ENCODE measurements at places on chromosomes 6 and 20.

DNA sequence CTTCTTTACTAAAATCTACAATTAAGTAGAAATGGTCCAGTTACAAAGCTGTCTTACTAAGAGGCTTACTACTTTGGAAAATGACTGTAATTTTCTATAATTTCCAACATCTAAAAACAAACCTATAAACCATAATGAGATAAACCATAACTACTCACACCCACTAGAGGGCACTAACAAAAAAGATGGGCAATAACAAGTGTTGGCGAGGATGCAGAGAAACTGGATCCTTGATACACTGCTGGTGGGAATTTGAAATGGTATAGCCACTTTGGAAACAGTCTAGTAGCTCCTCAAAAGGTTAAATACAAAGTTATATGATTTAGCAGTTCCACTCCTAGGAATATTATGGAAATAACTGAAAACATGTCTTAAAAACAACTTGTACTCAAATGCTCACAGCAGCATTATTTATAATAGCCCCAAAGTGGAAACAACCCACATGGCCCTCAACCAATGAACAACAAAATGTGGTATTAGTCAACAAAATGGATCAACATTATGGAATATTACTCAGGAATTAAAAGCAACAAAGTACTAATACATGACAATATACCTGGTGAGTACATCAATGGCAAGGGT, 50.6 kb downstream of the GJA10 start:
- H3K36me3 ChIP-seq = no peaks in the 10 kb centered on the region
- no peaks in the 10 kb centered on the region for H3K4me1 ChIP-seq
- H3K4me3 ChIP-seq = no peak overlapping the region

GRCh38 chr6:13049666-13050254, 278.6 kb downstream of the TBC1D7 start:
- H3K36me3 ChIP-seq = no peaks in the 10 kb centered on the region
- no peaks in the 10 kb centered on the region for H3K4me1 ChIP-seq
- no peak overlapping the region for H3K4me3 ChIP-seq
- no peaks in the 10 kb centered on the region for H3K27me3 ChIP-seq
- H3K27ac ChIP-seq = no peak overlapping the region

- peaks cover 2% of the 10 kb centered on the region for H3K36me3 ChIP-seq
- no peaks in the 10 kb centered on the region for H3K4me1 ChIP-seq
- DNase-seq = no peak
- no peak overlapping the region for H3K4me3 ChIP-seq
Measured at GRCh38 chr6:106243261-106243660, 82.3 kb downstream of the ATG5 start.

GRCh38 chr6:7542065-7542873, 798 bp downstream of the DSP start:
- peaks cover 13% of the 10 kb centered on the region for H3K27me3 ChIP-seq

GRCh38 chr6:14259594-14260152, 142.1 kb downstream of the CD83 start:
- no peaks in the 10 kb centered on the region for H3K36me3 ChIP-seq
- H3K4me1 ChIP-seq = no peaks in the 10 kb centered on the region
- no peak overlapping the region for H3K27ac ChIP-seq
- no peak for DNase-seq
- H3K4me3 ChIP-seq = no peak overlapping the region

DNA sequence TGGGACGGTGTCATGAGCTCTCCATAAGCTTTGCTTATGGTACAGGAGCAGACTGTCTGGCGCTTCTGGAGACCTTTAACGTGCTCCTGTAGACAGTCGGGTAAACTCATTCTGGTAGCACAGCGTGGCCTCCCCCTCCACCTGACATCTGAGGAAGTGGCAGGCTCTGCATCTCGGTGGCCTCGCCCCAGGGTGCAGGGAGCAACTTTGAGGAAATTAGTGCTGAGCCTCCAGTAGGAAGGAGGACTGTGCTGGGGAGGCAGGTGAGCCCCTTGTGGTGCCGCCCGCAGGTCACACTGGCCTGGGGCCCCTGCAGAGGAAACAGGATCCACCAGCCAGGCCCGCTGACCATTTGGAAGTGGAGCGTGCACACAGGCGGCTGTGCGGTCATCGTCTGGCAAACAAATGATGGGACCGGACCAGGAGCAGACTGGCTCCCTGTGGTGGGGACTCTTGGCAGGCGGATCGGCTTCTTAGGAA, 57.9 kb downstream of the SYNJ2 start:
- H3K36me3 ChIP-seq = no peaks in the 10 kb centered on the region
- no peaks in the 10 kb centered on the region for H3K27me3 ChIP-seq
- no peak for DNase-seq
- H3K27ac ChIP-seq = no peak overlapping the region
- H3K4me3 ChIP-seq = no peak overlapping the region

GRCh38 chr20:48769069-48769983, 58.5 kb downstream of the PREX1 start:
- H3K4me1 ChIP-seq = no peaks in the 10 kb centered on the region
- peak overlapping the region; percentile 40 for H3K27ac ChIP-seq
- no peak overlapping the region for H3K4me3 ChIP-seq
- no peaks in the 10 kb centered on the region for H3K27me3 ChIP-seq

- no peak for DNase-seq
- no peak overlapping the region for H3K27ac ChIP-seq
- no peaks in the 10 kb centered on the region for H3K4me1 ChIP-seq
Measured at GRCh38 chr20:44098256-44098630, 88.7 kb downstream of the JPH2 start.

GRCh38 chr6:6725468-6726209, 137.1 kb downstream of the LY86 start:
- H3K27me3 ChIP-seq = no peaks in the 10 kb centered on the region
- H3K36me3 ChIP-seq = no peaks in the 10 kb centered on the region
- no peak for DNase-seq

GRCh38 chr20:13141546-13141945, 79.5 kb upstream of the ISM1 start:
- no peaks in the 10 kb centered on the region for H3K36me3 ChIP-seq
- no peak overlapping the region for H3K4me3 ChIP-seq
- no peak overlapping the region for H3K27ac ChIP-seq

Measured in small intestine (tissue), 16 donors.